ENCODE measurements at places on chromosomes 2 and 18.

- DNase-seq: no peak
Observed at GRCh38 chr2:117858892-117859531, 44.5 kb downstream of the DDX18 start.

GRCh38 chr18:67216846-67217245, 299.7 kb downstream of the DSEL start:
- DNase-seq: no peak

GRCh38 chr2:157980020-157980419, 103.9 kb upstream of the ACVR1 start:
- DNase-seq: no peak

GRCh38 chr2:61647044-61647443, 108.9 kb upstream of the XPO1 start:
- DNase-seq: no peak

DNA sequence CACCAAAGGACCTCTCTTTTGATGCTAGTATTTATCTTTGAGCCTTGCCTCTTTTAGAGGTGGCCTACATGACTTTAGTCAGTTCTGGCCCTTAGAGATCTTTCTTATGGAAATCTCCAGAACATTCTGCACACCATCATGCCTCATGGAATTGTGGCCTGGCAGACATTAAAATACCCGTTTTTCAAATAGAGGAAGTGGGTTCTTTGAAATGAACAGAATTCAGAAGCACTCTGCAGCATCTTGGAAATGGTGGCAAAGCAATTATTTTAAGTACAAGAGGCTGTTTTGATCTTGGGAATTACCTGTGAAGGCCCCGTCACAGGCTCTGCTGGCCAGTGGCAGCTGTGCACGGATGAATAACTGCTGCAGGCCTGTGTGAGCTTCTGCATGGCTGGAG, 40.7 kb upstream of the APCDD1 start:
- DNase-seq: no peak

DNA sequence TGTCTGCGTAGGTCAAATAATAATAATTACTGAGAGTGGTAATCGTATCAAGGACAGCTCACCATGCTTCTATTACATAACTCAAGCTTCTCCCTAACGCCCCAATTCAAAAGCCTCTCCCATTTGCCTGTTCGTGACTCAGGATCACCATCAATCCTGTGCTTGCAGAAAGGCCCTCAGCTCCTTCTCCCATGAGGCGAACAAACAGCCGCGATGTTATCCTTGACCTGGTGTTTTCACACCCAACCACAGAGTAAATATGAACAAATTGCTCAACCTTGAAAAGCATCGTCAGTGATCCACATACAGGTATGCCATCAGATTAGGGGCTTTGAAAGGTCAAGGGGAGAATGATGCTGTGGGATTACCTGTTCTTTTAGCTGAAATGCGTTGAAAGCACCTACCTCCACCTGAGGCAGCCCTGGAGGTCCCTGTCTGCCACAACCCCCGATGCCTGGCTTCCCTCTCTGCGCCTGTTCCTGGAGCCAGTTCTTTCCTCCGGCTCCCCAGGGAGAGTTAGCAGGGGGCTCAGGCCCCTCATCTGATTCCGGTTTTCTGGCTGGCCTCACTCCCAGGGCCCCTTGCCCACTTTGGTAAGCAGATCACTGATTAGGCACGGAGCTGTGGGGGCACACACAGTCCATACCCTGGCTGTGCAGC, 39.1 kb upstream of the ODC1 start:
- no peak for DNase-seq

- no peak for DNase-seq
Observed at GRCh38 chr2:126413079-126413478, 242.9 kb upstream of the GYPC start.

- DNase-seq: no peak
Observed at GRCh38 chr2:11073776-11074175, 81.5 kb upstream of the SLC66A3 start.

DNA sequence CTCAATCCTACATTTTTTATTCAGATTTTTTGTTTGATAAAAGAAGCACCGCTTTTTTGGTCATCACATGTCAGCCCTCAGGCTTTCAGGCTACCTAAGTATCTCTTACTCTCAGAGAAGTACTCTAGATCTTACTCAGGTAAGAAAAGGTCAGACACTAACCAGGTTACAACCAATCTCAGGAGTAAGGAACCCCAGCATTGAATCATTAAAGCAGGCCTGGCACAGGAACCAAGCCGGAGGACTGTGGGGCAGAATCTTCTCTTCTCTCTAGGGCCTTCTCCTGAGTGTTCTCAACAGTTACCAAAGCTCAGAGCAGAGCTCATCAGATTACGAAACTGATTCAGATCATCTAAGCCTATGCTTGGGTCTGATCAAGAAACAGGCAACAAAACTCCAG, 28.2 kb downstream of the RBMS1 start:
- DNase-seq: no peak

- no peak for DNase-seq
Observed at GRCh38 chr2:111912547-111912946, 14.1 kb downstream of the MERTK start.

DNA sequence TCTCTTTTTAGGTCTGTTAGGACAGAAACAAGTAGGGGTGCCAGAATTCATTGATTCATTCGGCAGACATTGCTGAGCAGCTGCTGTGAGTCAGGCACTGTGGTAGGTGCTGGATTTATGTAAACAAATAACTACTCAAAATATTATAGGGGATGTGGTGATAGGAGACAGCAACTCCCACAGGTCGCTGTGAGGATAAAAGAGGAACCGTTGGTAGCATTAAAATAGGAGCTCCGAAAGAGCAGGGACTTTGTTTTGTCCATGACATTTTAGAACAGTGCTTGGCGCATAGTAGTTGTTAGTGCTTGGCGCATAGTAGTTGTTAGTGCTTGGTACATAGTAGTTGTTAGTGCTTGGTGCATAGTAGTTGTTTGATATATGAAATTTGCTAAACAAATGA, 29.2 kb downstream of the ATP6V1C2 start:
- DNase-seq: no peak

DNA sequence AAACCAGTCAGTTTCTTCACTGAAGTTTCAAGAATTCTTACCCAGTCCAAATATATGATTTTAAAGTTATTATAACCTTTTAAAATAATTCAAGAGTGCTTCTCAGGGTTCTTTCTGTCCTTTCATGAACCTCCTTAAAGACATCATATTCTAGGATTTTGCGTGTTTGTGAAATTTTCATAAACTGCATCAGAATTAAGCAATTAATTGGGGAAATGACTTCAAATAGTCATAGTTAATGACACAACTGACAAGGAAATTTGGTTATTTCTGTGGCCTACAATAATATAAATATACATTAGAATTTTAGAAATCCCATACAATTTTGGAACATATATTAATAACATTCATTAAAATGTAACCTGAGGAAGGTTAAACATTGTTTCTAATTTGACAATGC, 10.5 kb downstream of the CYP27A1 start:
- DNase-seq: no peak

GRCh38 chr2:184067502-184067901, 530.8 kb upstream of the ZNF804A start:
- DNase-seq: no peak

DNA sequence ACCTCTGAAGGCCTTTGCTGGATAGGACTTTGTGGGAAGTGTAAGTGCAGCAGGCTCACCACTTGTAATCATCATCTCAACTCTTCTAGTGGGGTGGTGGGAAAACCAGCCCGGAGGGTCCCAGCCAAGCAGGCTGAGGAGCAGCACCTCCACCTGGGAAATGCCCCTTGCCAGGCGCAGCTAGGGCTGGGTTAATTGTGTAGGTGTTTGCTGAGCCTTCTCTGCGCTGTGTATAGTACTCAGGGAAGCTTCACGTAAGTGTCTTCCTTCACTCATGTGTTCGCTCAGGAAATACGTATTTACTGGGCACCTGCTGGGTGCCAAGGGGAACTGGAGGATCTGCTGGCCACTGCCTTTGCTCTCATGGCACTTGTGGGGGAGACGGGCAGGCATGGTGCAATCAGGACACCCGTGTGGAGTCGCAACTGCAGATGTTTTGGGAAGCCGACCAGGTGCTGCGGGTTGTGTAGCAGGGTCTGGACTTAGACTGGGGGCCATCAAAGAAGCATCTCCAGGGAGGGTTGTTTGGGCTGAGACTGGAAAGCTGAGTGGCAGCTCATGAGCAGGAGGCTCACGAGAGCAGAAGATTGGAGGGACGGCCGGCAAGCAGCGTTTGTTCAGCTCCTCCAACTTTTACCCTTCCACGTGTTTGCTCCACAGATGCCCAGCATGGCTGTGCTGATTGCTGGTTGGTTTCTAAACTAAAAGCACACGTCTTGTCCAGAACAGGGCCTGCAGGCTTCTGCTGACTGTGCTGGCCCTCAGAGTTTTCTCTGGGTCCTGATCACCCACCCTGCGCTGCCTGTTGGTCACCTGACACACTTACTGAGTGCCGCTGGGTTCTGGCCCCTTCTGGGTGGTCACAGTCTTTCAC, 164.6 kb downstream of the LDLRAD4 start:
- peak; percentile 18 for DNase-seq

- no peak for DNase-seq
Observed at GRCh38 chr2:15311926-15312325, 249.2 kb downstream of the NBAS start.

- no peak for DNase-seq
Observed at GRCh38 chr2:127403460-127403859, 14.8 kb upstream of the PROC start.

DNA sequence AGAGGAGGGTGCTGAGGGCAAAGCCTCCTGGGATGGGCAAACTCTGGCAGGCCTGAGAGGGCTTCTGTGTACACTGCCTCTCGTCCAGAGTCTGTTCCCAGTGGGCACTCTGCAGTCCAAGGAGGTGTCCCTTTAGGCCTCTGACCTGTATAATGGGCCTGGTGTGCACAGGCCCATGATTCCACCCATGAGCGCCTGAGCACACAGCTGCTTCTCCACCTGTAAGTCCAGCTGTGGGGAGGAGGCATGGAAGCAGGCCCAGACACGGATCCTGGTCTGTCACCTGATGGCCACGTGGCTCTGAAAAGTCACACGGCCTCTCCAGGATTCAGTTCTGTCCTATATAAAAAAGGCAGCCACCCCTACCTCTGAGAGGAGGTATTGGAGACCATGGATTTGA, 57.0 kb downstream of the PARD6G start:
- DNase-seq: no peak

- DNase-seq: no peak
Observed at GRCh38 chr2:72454189-72454588, 306.5 kb upstream of the CYP26B1 start.

DNA sequence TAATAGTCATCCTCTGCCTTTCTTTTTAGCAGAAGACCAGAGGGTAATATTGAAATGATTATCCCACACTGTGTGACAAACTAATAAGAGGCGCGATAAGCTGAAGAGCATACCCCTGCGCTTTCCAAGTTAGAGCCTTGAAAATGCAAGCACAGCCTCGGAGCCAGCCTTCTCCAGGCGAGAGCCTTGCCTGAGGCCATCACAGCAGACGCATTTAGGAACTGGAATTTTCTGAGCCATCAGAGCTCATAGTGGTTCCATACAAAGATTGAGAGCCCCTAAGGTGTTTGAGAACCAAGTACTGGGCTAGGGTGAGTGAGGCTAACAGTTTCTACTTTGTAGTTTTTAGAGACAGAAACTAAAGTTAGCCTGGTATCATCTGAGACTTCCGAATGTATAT, 19.9 kb downstream of the PSMG2 start:
- no peak for DNase-seq

DNA sequence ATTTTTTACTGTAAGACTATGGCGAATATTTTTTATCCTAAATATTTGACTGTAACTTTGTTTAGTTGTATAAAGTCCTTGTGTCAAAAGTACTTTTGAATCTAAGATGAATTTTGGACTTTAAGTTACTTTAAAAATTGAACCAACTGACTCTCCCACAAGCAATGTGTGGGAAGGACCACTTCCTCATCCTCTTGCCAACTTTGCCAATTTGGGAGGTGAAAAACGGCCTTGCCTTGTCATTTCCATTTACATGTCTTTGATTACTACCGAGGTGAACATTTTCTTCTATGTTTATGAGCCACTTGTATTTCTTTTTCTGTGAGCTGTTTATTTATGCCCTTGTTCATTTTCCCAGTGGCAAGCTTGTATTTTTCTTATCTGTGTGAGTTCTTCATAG, 12.8 kb upstream of the MSGN1 start:
- no peak for DNase-seq

GRCh38 chr18:77650799-77651385, 401.2 kb downstream of the GALR1 start:
- DNase-seq: no peak

DNA sequence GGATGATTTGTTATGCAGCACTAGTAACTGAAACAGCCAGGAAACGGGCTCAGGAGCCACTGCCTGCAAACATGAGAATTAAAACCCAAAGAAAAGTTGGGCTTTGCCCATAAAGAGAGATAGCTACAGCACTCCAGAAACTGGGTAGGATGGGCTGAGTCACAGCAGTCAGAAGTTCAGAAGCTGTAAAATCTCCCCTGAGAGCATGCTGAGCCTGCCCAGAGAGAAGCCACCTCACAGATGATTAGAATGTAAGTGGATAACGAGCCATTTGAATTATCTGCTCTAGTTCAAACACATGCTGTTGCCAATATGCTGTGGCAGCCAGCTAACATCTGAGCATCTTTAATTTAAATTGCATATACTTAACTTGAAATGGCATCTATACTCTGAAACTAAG, 388.1 kb upstream of the ACVR2A start:
- DNase-seq: no peak

GRCh38 chr18:74040459-74041332, 106.9 kb downstream of the FBXO15 start:
- DNase-seq: peak; percentile 54

GRCh38 chr2:62706721-62707521, 1.4 kb downstream of the EHBP1 start:
- no peak for DNase-seq

DNA sequence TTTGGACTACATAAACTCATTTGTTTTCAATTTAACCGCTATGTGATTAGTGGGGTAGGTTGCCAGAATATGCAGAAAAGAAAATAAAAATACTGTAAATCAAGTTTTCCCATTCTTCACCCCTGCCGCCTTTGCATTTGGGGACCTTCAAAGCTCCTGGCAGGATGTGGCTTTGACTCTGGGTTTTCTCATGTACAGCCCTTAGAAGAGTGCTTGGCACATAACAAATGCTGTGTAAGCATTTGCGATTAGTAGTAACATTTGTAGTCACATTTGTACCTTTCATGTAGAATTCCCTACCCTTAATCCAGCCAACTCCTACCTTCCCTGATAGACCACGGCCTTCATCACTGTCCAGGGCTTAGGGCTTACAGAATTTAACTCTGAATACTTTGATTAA, 262.6 kb downstream of the MREG start:
- DNase-seq: no peak

- DNase-seq: no peak
Observed at GRCh38 chr2:25103287-25103871, 61.5 kb downstream of the EFR3B start.

- no peak for DNase-seq
Observed at GRCh38 chr2:189265696-189266320, 86.2 kb upstream of the COL5A2 start.
